Right renal pelvis (tissue), 4 donors: ENCODE measurements at places on chromosomes 2 and 18.

- no peak for DNase-seq
These were observed 64.4 kb downstream of the TSN start for GRCh38 chr2:121819846-121820245.

DNA sequence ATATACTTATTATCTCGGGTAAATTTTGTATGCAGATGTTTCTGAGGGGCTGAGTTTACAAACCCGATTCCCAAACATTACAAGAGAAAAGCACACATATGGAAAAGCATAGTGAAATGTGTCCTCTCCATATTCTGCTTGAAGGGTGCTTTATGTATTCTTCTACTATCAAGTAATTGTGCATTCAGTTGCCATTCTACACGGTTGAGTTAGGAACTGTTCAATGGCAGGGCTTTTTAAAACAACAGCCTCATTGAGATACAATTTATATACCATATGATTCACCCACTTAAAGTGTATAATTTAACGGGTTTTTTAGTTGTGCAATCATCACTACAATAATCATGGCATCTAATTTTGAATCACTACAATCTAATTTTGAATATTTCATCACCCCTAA is 138.4 kb upstream of the DLGAP1 start:
- no peak for DNase-seq

DNA sequence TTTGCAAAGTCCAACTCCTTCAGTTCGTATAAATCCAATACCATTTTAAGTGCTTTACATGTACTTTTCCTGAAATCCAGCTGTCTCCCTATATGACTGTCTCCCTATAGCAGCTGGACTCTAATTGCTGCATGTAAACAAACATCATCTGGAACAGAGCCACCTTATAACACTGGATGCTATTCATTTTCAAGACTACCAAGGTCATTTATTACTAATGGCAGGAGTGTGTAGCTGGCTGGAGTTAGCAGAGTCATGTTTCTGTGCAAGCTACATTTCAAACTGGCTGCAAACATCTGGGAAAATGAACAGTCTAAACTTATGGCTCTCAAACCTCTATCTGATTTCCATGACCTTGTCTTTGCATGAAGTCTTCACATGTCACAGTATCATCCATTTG is 575.2 kb downstream of the PIK3C3 start:
- DNase-seq, result no peak

DNA sequence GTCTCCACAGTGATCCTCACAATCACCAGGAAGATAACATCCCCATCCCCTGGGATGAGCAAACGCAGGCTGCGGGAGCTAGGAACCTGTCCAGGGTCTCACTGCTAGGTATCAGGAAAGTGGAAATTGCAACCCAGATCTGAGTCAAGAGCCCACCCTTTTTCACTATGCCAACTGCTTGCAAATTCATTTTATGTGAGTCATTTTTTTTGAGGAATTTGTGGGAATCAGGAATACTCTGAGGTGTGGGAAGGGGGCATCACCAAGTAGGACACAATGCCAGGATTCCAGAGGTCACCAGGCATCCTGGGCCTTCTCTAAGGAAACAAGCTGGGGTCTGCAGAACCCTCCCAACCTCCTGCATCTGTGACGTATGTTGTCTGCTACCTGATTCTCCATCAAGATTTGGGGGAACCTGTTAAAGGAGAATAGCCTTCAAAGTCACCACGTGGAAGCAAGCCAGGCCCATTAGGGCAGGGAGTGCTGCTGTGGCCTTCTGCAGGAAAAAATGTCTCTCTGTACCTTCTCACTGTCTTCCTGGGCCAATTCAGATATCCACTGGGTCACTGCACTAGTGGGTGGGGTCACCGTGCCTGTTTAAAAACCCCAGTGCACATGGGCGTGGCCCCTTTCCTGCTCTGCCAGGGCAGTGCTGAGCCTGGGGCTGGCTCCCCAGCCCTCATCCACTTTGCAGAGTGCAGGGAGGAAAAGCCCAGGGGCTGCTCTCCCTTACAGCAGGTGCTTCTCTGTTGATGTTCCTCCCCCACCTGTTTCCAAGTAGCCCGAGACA is 50.2 kb downstream of the MCFD2 start:
- no peak for DNase-seq

GRCh38 chr2:106126705-106127281 is 67.3 kb downstream of the UXS1 start:
- DNase-seq, result no peak

- DNase-seq, result no peak
These were observed 92.1 kb downstream of the SH3BP4 start for GRCh38 chr2:235043762-235044500.

DNA sequence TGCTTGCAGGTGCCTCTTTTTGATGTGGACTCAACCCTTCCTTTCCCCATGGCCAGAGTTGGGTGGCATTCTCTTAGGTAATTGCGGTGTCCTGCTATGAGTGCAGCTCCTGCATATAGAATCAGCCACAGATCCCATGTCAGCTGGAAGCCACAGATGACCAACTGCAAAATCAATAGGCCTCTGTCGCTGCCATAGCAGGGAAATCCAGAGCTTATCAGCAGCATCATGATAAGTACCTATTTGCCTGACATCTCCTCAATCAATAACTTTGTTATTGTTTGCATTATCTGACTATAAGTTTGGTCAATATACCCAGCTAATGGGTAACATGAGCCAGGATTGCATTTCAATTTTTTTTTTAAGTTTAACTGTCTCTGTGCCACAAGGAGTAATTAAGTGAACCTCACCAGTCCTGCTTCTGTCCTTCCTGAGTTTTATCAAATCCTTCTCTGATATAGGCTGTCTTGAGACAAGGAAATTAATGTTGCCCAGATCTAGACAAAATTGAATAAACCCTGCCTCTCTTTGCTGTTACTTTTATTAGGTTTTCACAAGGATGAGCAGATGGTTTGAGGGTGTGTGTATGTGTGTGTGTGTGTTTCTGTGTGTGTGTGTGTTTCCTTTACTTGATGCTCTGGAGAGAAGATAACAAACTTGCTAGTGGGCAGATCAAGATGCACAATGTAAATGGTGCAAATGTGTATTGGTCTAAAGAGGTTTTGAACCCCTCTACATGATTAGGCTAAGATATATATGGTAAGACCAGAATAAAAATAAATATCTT is 59.6 kb upstream of the CREB1 start:
- DNase-seq, result no peak

- no peak for DNase-seq
These were observed 47.8 kb upstream of the RHOB start for GRCh38 chr2:20398956-20399567.

DNA sequence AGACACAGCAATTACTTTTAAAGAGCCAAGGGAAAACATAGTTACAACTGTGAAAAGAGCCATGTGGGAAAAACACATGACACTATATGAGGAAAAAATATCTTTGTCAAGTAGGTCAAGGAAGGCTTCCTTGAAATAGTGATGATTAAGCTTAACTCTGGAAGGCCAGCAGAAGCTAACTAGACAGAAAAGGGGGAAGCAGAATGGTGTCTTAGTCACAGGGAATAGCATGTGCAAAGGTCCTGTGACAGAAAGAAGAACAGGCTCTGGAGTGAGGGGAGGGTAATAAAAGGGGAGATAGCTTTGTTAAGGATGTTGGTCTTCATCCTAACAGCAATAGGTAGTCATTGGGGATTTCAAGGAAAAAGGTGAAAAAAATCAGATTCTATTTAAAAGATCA is 64.0 kb downstream of the ARHGAP25 start:
- no peak for DNase-seq

DNA sequence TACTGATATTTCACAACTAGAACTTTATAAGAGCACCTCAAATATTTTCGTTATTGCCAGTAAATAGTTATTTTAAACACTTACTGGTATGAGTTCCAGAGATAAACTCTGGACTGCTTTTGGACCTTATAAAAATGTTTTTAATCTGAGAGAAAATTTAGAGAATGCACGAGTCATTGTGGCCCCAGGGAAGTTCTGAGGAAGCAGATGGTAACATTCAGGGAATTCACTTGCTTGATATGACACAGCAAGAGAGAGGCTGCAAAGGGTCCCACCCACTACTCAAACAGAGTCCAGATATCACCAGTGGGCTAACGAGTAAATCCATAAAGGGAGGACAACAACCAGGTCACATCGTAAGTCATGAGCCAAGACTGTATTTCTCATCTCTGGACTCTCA is 526.8 kb downstream of the TDRD15 start:
- DNase-seq, result no peak

- DNase-seq, result no peak
These were observed 27.7 kb upstream of the LYPD1 start for GRCh38 chr2:132697556-132698205.

DNA sequence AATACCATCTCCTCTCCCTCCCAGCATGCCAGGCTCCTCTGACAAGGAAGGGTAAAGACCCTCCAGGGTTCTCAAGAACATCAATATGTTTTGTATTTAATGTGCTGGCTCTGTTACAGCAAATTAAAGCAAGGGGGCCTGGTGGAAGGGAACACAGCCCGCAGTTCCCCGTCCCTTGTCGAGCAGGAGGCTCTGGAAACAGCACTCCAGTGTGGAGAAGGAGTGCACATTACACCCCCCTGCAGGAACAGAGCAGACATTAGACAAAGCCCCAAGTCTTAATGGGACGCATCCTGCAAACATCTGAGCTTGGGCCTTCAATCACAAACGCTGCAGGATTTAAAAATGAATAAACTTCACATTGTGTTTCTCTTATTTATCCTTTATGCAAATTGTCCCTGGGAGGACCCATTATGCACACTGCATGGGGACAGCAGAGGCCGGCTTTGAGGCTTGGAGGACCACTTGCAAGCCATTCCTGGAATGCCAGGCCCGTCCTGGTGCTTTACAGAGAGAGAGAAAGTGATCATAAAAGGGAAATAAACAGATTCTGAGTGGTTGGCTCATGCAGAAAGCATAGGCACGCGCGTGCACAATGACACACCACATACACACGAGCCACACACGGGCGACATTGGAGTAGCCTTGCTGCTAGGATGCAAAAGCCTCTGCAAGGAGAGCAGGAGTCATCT is 328.7 kb downstream of the SMAD2 start:
- DNase-seq, result no peak

DNA sequence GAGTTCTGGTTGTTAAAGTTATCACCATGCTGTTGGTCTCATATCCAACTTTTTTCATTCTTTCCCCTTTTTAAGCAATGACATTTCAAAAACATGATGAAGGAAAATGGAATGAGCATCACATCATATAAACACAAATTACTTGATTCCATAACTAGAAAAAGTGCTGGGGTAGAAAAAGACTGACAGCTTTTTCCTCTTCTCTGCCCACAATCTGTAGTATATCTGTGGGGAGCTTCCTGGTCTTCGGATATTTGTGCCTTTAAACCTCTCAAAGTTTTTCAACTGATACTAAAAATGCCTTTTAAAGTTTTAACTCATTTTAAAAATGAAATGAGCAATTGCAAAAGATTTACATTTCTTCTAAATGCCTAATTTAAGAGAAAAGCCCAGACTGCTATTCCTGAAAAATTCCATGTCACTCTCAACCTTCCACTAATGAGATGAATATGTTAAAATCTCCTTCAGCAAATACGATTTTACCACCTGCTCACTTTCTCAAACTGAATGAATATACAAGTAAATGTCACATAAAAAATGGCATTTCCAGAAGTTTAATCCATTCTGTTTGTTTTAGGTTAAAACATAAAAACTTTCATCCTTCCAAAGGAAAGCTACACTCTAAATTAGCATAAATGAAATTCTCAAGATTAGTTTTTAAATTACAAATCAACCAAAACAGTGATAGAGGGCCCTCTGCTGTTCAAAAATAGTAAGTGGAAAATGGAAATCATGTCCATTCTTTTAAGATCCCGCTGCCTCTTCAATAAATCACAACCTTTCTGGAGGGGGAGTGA is 2.1 kb downstream of the DNAH7 start:
- DNase-seq, result no peak

- DNase-seq, result no peak
These were observed 1.1 kb upstream of the CEP192 start for GRCh38 chr18:12990123-12990475.

DNA sequence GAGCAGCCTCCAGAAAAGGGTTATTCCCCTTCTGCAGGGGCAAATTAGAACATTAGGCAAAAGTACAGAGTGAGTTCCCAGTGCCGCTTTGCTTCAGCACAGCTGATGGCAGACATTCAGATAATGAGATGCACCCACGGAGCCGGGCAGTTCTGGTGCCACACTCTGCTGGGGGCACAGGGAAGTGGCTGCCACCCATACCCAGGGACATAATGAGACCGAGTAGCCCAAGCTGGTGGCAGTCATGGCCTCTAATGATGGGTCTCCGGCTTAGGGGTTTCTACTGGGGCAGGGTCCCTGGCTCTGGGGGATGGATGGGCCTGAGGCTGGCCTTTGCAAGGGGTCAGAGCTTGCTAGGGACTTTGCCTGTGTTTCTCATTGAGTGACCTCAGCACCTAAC is 26.2 kb downstream of the GLI2 start:
- no peak for DNase-seq

- no peak for DNase-seq
These were observed 273.7 kb upstream of the PIK3C3 start for GRCh38 chr18:41681138-41681880.

DNA sequence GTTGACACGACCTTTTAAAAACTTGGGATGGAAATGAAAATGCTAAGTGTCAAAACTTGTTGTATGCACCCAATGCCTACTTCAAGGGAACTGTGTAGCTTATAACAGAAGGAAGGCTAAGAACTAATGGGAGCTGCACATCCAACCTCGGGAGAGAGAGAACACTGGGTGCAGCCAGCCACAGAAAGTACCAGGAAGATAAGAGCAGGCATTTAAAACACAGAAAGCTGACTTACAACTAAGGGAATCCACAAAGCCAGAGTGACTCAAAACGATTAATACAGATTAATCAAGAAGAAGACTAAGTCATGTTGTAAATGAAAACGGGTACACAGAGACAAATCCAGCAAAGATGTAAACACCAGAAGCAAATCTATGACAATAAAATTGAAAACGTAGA is 113.4 kb downstream of the HDAC4 start:
- DNase-seq, result no peak

- DNase-seq, result no peak
These were observed 34.7 kb downstream of the ROCK2 start for GRCh38 chr2:11309706-11310105.

GRCh38 chr2:175181104-175181876 is at the start of gene ATP5MC3:
ATP5MC3 (minus strand) TSS chr2:175181710; CDS start chr2:175181393, 317 bp downstream.
- DNase-seq, result peak; percentile 88

DNA sequence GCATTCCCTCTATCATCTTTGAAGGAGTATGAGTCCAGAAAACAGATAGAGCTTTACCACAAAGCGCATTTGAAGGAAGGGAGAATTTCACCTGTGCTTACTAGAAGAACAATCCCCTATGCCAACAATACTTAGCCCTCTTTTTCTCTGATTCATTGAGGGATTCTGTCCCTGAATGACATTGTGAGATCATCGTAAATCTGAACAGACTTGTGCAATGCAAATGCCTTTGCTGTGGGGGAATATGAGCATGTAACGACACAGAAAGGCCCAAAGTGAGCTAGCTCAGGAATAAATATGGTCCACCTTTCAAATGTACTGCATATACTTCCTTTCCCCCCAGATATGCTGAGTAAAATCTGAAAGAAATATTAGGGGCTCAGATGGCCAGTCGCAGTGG is 67.6 kb downstream of the SCN1A start:
- no peak for DNase-seq

- DNase-seq, result no peak
These were observed 90.3 kb upstream of the TMEM17 start for GRCh38 chr2:62596061-62596921.
